Activated naive CD4-positive, alpha-beta T cell treated with anti-CD3 and anti-CD28 coated beads for 36 hours (primary cell): ENCODE measurements at places on chromosomes 5 and 9.

- H3K4me3 ChIP-seq, result peak overlapping the region; percentile 86
- peak overlapping the region; percentile 89 for H3K27ac ChIP-seq
- no peaks in the 10 kb centered on the region for H3K27me3 ChIP-seq
- peaks cover 30% of the 10 kb centered on the region for H3K4me1 ChIP-seq
- H3K36me3 ChIP-seq, result no peaks in the 10 kb centered on the region
Observed at GRCh38 chr9:36401164-36401740, 1.2 kb upstream of the RNF38 start.

DNA sequence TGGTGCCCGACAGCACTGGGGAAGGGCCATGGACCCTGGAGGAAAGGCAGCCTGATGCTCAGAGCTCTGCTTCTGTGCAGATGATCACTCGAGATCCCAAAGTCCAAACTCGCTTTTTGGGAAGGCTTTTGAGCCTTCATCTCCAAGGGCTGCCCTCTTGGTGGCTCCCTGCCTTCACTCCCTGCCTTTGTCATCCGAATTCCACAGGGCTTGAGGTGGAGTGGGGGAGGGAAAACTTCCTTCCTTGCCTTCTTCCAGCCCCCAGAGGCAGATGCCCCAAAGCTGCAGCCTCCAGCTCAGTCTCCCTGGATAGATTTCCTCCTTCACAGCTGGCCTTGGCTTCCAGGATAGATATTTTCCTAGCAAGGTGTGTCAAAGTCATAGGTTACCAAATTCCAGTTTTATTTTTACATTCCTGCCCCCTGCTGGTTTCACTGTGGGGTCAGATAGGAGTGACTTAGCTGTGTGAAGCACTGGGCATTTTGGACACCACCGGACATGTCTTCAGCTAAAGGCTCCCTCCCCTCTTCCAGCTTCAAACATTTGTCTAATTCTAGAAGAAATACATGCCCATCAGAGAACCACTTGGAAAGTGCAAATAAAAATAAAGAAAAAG is 268.2 kb downstream of the HSPA4 start:
- peak overlapping the region; percentile 50 for H3K27ac ChIP-seq
- peaks cover 16% of the 10 kb centered on the region for H3K4me1 ChIP-seq
- no peak overlapping the region for H3K4me3 ChIP-seq
- no peak for DNase-seq
- no peaks in the 10 kb centered on the region for H3K27me3 ChIP-seq

DNA sequence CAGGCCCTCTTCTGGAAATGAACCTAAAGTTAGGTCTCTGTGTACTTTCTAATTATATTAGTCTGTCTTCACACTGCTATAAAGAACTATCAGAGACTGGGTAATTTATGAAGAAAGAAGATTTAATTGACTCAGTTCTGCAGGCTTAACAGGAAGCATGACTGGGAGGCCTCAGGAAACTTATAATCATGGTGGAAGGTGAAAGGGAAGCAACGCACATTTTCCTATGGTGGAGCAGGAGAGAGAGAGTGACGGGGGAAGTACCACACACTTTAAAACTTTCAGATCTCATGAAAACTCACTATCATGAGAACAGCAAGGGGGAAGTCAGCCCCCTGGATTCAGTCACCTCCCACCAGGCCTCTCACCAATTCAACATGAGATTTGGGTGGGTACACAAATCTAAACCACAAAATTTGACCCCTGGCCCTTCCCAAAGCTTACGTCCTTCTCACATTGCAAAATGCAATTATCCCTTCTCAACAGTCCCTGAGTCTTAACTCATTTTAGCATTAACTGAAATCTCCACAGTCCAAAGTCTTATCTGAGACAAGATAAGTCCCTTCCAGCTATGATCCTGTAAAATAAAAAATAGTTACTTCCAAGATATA is 40.7 kb downstream of the TRIP13 start:
- peaks cover 3% of the 10 kb centered on the region for H3K27me3 ChIP-seq
- peaks cover 12% of the 10 kb centered on the region for H3K4me1 ChIP-seq
- H3K27ac ChIP-seq, result no peak overlapping the region
- H3K36me3 ChIP-seq, result no peaks in the 10 kb centered on the region
- H3K4me3 ChIP-seq, result no peak overlapping the region
- no peak for DNase-seq

GRCh38 chr9:20804489-20805250 is 120.6 kb downstream of the FOCAD start:
- no peaks in the 10 kb centered on the region for H3K27me3 ChIP-seq
- no peak for DNase-seq
- peaks cover 2% of the 10 kb centered on the region for H3K36me3 ChIP-seq
- H3K4me3 ChIP-seq, result no peak overlapping the region
- no peak overlapping the region for H3K27ac ChIP-seq
- peaks cover 4% of the 10 kb centered on the region for H3K4me1 ChIP-seq

DNA sequence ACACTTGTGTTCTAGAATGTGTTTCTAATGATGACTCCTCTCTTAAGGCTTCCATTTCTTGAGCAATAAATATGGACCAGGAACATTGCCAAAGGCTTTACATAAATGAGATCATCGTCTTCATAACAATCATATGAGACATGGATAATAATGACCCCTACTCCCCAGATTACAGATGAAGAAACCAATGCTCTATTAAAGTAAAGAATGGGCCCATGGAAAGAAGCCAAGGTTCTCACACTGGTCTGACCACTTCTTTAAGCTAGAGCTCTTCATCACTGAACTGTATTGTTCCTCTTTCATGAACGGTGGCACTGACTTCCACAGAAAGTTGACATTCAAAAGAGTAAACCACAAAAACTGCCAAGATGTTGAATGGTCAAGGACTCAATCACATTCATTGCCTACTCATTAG is 65.3 kb downstream of the MARCHF3 start:
- H3K4me1 ChIP-seq, result no peaks in the 10 kb centered on the region
- H3K36me3 ChIP-seq, result no peaks in the 10 kb centered on the region
- no peak overlapping the region for H3K4me3 ChIP-seq
- DNase-seq, result no peak

- no peak overlapping the region for H3K4me3 ChIP-seq
- H3K27ac ChIP-seq, result no peak overlapping the region
- H3K36me3 ChIP-seq, result peaks cover 17% of the 10 kb centered on the region
- no peaks in the 10 kb centered on the region for H3K27me3 ChIP-seq
- H3K4me1 ChIP-seq, result no peaks in the 10 kb centered on the region
- DNase-seq, result no peak
Observed at GRCh38 chr5:132998556-132998955, 27.8 kb downstream of the ZCCHC10 start.

DNA sequence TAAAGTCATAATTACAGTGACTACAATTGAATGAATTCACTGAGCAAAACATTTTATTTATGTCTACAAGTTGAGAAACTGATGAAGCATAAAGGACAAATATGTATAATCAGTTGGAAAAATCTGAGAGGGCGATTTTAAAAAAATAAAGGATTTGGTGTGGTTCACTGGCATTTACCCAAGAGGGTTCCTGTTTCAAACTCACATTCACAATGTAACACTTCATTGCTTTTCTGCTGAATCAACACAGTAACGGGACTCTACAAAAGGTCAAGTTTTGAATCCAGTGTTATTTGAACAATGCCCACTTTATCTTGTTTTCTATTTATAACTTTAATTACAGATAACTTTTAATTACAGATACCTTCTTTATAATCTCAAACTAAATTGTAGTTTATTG is 138.6 kb downstream of the NUDT12 start:
- peaks cover 9% of the 10 kb centered on the region for H3K27me3 ChIP-seq
- no peaks in the 10 kb centered on the region for H3K4me1 ChIP-seq
- H3K4me3 ChIP-seq, result no peak overlapping the region
- no peak for DNase-seq

DNA sequence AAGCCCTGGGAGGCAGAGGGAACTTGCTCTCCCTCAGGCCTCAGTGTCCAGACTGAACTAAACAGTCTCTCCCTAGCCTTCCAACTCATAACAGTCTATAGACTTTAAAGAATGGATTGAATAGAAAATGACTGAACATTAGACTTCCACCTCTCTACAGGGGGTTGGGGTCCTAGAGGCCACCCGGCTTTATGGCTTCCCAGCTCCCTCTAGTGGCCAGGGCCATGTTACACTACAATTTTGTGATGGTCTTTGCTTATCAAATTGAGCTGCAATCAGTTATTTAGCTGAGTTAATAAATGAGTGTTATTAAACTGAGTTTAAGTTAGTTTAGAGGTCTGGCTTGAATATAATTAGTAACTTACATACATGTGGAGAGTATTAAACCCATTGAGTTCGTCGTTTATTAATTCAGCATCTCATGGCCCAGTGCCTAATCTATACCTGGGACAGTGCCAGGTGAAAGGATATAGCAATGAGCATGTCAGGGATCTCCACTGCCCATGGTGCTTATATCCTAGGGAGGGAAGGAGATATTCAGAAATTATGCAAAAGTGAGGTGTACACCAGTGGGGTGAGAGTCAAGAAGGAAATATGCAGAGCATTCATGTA is 105.2 kb downstream of the SH3TC2 start:
- H3K36me3 ChIP-seq, result no peaks in the 10 kb centered on the region
- no peaks in the 10 kb centered on the region for H3K4me1 ChIP-seq
- no peaks in the 10 kb centered on the region for H3K27me3 ChIP-seq
- H3K4me3 ChIP-seq, result no peak overlapping the region
- H3K27ac ChIP-seq, result no peak overlapping the region
- peak; percentile 66 for DNase-seq
